GM04503 (cell line): ENCODE measurements at places on chromosomes 1 and 21.

GRCh38 chr1:164635059-164635802, 76.2 kb downstream of the PBX1 start:
- no peak for DNase-seq

GRCh38 chr21:33427051-33427450, 23.8 kb downstream of the IFNGR2 start:
- no peak for DNase-seq

GRCh38 chr21:40640266-40640789, 206.6 kb downstream of the DSCAM start:
- no peak for DNase-seq

DNA sequence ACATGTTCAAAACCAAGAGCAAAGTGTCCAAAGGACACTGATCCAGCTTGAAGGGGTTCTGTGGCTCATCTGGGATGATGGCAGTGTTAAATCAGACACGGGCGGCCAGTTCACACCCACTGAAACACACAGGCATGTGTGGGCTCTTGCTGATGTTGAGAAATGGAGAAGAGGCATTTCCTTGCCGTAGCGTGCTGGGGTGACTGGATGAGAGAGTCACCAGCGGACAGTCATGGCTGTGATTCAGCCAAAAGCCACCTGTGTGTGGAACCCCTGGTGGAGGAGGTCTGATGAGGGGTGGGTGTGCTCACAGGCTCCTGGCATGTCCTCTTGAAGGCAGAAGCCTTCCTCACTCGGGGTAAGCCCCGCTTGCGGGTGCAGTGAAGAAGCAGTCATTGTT, 7.2 kb downstream of the C1orf35 start:
- DNase-seq: no peak

DNA sequence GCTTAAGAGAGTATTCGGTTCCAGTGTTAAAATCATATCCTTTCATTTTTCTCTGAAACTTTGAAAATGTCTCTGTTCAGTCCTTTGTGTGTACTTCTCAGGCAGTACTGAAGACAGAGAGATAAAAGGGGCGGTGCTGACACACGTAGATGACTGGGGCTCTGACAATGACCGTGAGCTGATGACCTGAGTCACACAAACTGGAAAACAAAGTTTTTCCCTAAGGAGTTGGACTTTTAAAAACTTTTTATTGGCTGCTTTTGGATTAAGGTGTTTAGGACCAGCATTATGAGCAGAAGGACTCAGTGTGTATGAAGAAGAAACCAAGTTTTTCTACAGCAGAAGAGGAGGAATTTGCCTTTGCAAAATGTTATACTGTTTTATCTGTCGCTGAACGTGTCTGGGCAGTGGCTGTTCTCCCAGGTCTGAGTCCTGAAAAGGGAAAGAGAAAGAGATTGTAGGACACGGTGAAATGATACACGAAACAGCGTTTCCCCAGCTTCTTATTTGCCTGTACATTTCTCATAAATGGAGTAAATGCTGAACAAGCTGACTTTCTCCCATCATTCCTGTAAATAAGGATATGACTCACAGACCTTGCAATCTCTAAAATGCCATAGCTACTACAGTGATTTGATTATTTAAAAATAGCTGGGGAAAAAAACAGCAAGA, 51.5 kb downstream of the MAP3K7CL start:
- peak; percentile 78 for DNase-seq

GRCh38 chr1:55916907-55917306, 662.5 kb downstream of the PLPP3 start:
- DNase-seq: no peak

DNA sequence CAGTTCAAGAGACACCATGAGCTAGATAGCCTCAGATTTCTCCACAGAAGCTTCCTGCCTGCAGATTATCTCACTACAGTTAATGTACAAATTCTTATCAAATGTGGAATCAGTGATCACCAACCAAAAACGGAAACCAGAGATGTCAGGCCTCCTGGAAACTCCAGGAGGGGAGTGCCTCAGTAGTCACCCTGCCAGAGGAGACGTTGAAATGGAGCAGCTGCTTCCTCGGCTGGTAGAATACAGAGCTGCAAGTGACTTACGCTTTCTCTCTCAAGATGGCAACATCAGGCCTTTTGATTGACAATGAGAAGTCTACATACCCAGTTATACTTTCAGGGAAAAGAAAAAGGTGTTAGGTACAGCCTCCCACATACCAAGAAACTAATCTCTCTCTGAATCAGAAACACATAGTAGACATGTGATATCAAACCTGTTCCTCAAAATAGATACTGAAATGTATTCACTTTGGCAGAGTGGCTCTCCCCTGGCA, 52.2 kb downstream of the ACP6 start:
- no peak for DNase-seq

- DNase-seq: no peak
Observed at GRCh38 chr1:8965121-8965820, 19.6 kb downstream of the CA6 start.

DNA sequence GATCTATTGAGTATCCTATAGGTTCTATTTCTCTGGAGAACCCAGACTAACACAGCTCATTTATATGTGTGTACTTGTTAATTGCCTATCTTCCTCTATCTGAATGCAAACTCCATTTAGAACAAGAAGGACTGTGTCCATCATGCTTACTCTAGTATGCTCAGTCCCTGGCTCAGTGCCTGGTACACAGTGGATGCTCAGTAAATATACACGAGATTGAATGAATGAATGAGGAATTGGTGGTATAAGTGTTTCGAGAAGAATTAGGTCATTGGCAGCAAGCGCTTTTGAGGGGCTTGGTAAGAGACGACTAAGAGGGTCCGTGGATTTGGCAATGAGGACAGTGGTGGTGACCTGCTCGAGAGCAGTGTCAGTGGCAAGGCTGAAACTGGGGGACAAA, 112.5 kb downstream of the CSMD2 start:
- no peak for DNase-seq

GRCh38 chr1:203422656-203423055, 53.0 kb upstream of the PRELP start:
- DNase-seq: peak; percentile 47

GRCh38 chr1:183859831-183860230, 54.9 kb downstream of the RGL1 start:
- DNase-seq: no peak

GRCh38 chr1:42335050-42335808, at the start of gene FOXJ3:
Gene FOXJ3, minus strand, starts transcription at chr1:42335235. Its CDS starts 24,142 bp downstream, at chr1:42311093.
- peak; percentile 72 for DNase-seq

DNA sequence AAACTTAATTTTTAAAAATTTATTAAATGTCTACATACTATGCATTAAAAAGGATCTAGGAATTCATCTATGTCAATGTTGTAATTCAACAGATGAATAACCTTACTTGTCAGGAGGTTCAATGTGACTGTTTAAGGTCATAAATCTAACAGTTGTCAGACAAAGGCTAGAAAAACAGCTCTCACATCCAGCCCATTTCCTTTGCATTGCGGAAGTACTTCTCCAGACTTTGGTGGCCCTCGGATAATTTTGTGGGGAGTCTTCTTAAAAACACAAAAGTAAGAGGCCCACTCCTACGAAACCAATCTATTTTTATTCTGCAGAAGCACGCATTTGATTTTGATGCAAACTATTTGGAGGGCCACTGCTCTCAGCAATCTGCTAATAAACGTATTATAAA, 122.6 kb upstream of the CHRM3 start:
- no peak for DNase-seq

- DNase-seq: no peak
Observed at GRCh38 chr21:42016364-42016985, 6.3 kb upstream of the ZBTB21 start.

GRCh38 chr1:10867138-10867721, 70.8 kb upstream of the CASZ1 start:
- no peak for DNase-seq

GRCh38 chr1:204350857-204351573, 8.7 kb downstream of the PLEKHA6 start:
- no peak for DNase-seq

DNA sequence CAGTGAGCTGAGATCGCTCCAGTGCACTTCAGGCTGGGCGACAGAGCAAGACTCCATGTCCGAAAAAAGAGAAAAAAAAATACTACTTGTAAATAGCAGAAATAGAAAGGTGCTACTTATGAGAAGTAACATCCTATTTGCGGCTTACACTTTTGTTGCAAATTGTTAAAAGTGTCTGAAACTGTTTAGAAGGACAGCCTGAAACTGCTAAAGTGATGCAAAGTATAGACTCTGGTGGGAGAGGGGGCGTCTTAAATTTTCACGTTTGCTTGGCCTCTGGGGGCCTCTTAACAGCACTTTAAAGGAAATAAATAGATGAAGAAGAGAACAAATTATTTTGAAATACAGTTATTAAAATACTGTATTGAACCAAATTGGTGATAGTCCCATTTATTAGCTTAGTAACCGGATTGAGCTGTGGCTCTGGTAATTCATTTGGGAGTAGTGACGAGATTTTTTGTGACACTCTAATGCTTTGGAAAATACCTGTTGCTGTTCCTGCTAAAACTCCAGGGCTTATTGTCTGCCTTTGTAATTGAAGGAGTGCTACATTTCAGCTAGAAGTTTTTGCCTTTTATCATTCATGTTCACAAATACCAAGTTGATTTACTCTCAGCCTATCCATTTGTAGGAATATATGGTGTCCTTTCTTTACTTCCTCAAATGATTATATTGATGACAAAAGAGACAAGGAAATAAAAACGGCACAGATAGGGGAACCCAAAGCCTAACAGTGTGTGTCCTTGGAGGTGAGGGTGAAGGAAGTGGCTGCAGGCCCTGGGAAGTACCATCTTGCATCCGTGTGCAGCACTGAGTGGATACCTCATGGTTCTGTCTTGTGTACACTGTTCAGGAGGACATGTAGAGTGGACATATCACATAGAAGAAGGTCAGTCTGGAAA, 6.2 kb downstream of the PKNOX1 start:
- no peak for DNase-seq

GRCh38 chr1:14873677-14874076, 275.2 kb downstream of the KAZN start:
- DNase-seq: no peak

- no peak for DNase-seq
Observed at GRCh38 chr1:43065616-43066399, 106.3 kb downstream of the EBNA1BP2 start.

- no peak for DNase-seq
Observed at GRCh38 chr1:156808186-156809030, 8.2 kb downstream of the SH2D2A start.

- no peak for DNase-seq
Observed at GRCh38 chr1:161915051-161915503, 108.6 kb downstream of the OLFML2B start.

GRCh38 chr1:100767176-100767890, 47.8 kb downstream of the VCAM1 start:
- DNase-seq: no peak

- no peak for DNase-seq
Observed at GRCh38 chr1:246803883-246804282, 79.7 kb downstream of the SCCPDH start.

- DNase-seq: no peak
Observed at GRCh38 chr1:34296059-34296458, 119.4 kb downstream of the C1orf94 start.

DNA sequence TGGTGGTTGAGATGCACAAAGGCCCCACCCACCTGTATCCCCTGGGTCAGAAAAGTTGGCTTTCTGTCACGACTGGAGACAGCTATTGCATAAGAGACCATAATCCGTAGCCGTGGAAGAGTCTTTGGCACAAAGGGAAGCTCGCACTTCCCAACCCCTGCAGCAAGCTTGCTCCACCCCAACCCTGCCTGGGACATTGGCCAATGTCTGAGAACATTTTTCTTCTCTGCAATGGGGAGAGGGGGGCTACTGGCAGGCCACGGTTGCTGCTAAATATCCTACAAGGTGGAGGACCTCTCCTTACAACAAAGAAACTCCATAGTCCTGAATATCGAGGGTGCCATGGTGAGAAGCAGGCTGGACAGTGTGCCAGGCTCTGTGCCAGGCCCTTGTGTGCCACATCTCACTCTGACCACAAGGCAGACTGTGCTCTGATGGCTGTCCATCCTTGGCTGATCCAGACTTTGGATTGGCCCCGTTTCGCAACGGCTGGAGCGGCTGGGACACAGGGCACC, 104.1 kb downstream of the CSMD2 start:
- no peak for DNase-seq

GRCh38 chr1:234316937-234317336, 56.3 kb upstream of the COA6 start:
- DNase-seq: no peak

DNA sequence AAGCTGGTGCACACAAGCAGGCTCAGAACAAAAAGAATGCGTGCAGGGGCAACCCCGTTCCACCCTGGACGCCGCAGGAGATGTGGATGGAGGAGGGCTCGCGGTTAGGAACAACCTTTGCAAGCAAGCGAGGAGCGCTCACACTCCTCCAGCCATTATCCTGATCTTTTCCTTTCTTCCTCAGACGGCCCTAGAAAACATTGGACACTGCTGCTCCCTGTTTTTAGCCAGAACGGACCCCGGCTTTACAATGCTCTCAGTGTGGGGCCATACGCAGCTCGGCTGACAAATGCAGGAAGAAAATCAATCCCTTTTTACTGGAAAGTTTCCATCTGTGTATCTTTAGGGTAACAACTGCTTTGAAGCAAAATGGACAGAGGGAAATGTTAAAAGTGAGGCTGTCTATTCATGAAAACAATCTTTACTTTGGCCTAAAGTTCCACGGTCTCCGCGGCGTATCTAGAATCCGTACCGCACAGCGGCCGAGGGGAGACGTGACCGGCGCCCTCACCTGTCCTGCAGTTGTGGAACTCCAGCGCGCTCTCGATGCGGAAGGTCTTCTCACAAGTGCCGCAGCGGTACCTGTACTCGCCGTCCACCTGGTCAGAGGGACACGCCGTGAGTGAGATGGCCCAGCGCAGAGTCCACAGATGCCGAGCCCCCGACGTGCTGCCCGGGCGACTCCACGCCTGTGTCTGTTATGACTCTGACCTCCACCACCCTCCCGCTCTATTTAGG, 44.0 kb downstream of the PRDM15 start:
- no peak for DNase-seq

DNA sequence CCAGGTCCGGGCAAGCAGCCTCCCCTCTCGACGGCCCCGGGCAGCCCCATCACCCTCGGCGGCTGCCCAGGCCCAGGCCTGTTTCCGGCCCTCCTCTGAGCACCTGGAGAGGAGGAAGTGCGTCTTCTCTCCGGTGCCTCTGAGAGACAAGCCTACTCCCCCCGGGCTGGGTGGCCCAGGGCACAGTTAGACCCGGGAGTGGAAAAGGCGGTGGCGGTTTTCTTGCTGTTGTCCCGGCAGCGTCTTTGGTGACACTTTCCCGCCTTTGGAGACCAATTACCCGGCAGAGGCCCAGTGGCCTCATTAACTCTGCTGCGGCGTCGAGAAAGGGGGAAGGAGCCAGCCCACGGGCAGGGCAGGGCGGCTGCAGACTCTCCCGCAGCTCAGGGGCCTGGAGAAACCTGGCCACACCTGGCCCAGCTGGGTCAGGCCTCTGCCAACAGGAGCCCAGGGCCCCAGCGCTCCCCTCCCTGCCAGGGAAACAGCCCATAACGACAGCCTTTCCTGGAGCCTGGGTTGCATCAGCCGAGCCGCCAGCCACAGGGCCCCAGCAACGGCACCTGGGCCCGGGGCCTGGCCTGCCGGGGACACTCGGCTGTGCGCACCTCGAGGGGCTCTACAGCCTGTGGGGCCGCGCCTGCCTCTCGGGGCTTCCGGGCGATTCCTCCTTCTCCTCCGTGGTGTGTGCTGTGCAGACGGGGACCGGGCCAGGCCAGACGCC, 28.4 kb upstream of the C1orf159 start:
- DNase-seq: no peak
